ENCODE measurements at places on chromosomes 3 and 15.

DNA sequence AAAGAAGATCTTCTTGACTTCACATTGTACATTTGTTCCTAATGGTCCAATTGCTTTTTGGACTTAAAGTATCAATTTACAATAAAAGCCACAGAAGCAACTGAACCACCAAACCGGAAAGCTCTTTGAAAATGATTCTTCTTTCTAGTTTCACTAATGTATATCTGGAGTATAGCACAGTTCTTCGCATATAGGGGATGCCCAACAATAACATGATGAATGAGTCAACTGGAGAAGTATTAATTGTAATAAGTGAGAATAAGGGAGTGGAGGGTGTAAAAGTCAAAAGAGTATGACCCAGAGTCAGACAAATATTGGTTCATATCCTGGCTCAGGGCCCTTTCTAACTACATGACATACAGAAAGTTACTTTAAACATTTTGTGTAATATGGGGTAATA lies 425.2 kb downstream of the ZBTB20 start:
- DNase-seq: no peak

DNA sequence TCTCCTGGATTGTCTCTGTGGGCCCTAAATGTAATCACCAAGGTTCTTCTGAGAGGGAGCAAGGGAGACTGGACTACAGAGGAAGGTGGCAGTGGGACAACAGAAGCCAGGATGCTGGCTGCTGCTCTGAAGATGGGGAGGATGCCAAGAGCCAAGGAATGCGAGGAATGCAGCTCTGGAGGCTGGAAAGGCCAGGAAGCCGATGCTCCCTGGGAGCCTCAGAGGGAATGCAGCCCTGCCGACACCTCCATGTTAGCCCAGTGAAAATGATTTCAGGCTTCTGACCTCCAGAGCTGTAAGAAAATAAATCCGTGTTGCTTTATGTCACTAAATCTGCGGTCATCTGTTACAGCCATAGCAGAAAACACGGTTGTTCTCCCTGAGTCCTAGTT lies 44.1 kb downstream of the UMPS start:
- no peak for DNase-seq

- no peak for DNase-seq
Observed at GRCh38 chr3:102614585-102614984, 179.8 kb downstream of the ZPLD1 start.

GRCh38 chr3:116059421-116060096 lies 385.7 kb downstream of the LSAMP start:
- DNase-seq: no peak

DNA sequence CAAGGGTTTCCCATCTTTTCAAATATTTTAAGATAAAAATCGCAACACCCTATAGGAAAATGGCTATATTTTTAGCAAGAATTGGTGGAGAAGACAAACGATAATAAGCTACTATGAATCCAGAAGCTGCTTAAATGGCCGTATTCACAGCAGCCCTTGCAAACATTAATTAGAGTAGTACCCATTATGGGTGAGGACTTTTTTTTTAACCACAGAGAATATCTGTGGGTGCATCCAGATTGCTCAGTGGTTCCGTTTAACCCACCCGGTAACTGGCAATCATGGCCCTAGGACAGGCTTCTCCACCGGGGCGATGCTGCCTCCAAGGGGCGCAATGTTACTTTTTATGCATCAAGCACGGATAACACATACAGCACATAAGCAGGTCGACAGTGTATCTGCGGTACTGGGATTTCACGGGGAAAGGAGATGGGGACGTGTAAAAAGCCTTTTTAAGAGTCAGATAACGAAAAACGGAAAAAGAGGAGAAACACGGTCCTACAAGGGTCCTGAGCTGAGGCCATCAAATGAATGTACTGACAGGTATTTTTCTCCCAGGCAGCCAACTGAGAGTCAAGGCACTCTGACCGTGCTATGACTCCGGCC lies 968 bp upstream of the TMEM266 start:
- DNase-seq: no peak

GRCh38 chr3:161556533-161556932 lies 59.9 kb downstream of the OTOL1 start:
- DNase-seq: no peak

- DNase-seq: no peak
Observed at GRCh38 chr3:143831208-143831607, 17.1 kb downstream of the SLC9A9 start.

DNA sequence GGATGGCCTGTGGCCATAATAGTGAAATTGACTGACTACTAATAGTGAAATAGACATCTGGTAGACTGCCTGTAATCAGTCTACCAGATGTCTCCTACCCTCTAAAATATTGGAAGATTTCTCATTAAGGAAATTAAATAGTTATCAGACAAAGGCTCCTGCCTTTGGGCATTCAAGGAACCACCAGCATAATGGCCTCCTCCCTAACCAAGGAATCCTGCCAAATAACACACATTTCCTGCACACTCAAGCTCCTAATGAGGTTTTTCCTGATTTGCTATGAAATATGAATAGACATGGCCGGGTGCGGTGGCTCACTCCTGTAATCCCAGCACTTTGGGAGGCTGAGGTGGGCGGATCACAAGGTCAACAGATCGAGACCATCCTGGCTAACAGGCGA lies 14.6 kb downstream of the NUSAP1 start:
- no peak for DNase-seq

- DNase-seq: no peak
Observed at GRCh38 chr15:53389271-53390037, 370.0 kb downstream of the WDR72 start.

- DNase-seq: no peak
Observed at GRCh38 chr15:57138349-57138788, 219.9 kb downstream of the TCF12 start.

GRCh38 chr3:9703736-9704346 lies at the start of gene CPNE9:
Gene CPNE9 (plus strand): TSS chr3:9703833. CDS start chr3:9703997, 164 bp downstream.
- DNase-seq: no peak

DNA sequence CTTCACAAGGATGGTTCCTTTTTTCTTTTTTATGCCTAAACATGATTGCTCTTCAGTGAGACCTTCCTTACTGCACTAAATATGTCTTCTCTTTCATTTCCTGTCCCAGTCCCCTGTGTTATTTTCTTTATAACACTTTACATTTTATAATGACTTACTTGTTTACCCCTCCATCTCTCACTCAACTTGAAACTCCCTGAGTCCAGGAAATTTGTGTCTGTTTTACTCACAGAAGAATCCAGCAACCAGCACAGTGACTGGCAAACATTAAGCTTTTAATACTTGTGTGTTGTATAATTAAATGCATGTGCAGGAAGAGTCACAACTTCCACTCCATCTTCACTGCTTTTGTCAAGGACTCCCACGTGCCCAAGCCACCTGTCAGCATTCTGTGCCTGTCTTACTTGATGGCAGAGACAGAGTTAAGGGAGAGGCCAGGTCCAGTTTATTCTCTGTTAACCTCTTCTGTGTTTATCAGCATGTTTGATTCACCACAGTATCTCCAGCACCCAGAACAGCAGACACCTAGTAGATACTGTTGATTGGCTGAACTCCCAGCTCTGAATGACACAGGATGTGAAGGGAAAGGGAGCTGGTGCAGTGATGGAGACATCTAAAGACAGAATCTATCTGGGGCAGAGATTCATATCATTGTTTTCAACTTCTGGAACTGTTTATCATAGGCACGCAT lies 42.8 kb downstream of the SSR3 start:
- no peak for DNase-seq

DNA sequence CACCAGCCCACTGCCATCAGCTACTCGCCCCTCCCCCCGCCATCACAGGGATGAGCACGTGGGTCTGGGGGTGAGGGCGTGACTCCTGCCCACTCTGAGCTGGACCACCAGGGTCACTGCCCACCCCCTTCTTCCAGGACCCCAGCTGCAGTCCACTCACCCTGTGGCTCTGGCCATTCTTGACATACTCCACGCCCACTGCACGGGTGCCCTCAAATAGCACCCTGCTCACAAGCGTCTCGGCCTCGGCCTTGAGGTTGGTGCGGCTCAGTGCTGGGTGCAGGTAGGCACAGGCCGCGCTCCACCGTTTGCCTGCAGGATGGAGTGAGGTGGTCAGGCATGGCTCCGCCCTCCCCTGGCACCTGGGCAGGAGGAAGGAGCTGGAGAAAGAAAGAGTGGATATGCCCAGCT lies 23.9 kb downstream of the CHDH start:
- DNase-seq: no peak
